ENCODE measurements at places on chromosomes 11 and 22. TPM values are rescaled to one million over a fixed set of nuclear protein-coding genes. Genes with fewer than 3 reads are reported as not detected.

The CRYAB gene
- total RNA-seq, result 67.1 TPM

The APOBEC3A gene
- not detected for total RNA-seq

The OR4D6 gene
- not detected for total RNA-seq

The POTEH gene
- total RNA-seq, result not detected

The SLC5A12 gene
- total RNA-seq, result not detected

The PHETA2 gene
- 17.7 TPM for total RNA-seq

DNA sequence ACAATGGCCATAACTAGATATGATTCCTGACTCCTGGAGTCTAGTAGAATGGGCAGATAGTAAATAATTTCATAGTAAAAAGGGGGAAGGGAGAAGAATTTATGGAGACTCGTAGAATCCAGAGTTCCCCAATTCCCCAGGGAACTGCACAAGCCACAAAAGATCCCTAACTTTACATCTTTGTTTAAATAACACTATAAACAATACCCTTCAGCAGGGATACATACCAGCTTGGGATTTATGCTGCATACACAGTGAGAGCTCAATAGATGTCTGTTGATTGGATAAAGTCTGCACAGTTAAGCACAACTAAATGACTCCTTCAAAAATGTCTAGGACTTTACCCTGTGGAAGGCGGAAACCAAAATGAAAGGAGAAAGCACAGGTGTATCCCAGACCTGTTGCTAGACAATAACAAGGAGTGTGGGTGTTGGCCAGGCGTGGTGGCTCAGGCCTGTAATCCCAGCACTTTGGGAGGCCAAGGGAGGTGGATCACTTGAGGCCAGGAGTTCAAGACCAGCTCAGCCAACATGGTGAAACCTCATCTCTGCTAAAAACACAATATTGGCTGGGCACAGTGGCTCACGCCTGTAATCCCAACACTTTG lies 6.8 kb downstream of the SLC35F2 start:
- H3K4me1 ChIP-seq, result no peaks in the 10 kb centered on the region
- H3K27me3 ChIP-seq, result no peaks in the 10 kb centered on the region
- no peak overlapping the region for H3K27ac ChIP-seq
- no peak overlapping the region for H3K4me3 ChIP-seq
- no peak for DNase-seq

GRCh38 chr22:30272781-30273601 lies 6.3 kb upstream of the OSM start:
- no peak for DNase-seq
- no peak overlapping the region for H3K27ac ChIP-seq
- no peaks in the 10 kb centered on the region for H3K27me3 ChIP-seq
- H3K4me3 ChIP-seq, result no peak overlapping the region
- no peaks in the 10 kb centered on the region for H3K4me1 ChIP-seq
- no peaks in the 10 kb centered on the region for H3K36me3 ChIP-seq

DNA sequence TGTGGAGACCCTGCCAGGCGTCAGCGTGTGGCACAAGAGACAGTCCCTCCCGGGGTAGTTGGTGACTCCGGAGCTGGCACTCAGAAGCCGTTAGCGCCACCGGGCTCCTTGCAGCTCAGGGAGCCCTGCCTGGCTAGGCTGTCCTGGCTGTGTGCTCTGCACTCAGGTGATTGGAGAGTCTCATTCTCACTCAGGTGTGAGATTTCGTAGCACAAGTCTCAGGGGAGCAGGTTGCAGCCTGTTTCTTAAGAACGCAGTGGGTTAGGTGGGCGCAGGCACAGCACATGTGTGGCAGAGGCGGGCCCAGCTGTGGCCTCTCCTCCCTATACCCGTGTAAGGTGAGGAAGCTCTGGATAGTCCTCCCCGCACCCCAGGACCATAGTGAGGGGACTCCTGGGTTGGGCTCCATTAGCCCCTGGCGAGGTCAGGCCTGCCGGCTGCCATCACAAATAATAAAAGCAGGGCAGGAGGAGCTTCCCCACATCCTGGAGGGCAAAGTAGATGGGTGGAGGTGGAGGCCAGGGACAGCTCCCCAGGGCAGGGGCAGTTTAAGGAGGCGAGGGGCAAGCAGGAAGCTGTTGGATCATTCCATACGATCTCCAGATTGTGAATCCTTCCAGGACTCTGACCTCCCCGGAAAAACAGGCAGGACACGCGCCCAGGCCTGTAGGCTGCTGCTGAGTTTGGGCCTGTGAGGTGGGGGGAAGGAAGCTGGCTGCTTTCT lies 39.4 kb downstream of the SBF1 start:
- peak; percentile 9 for DNase-seq
- H3K27ac ChIP-seq, result no peak overlapping the region
- no peaks in the 10 kb centered on the region for H3K27me3 ChIP-seq
- H3K4me3 ChIP-seq, result no peak overlapping the region
- no peaks in the 10 kb centered on the region for H3K4me1 ChIP-seq

DNA sequence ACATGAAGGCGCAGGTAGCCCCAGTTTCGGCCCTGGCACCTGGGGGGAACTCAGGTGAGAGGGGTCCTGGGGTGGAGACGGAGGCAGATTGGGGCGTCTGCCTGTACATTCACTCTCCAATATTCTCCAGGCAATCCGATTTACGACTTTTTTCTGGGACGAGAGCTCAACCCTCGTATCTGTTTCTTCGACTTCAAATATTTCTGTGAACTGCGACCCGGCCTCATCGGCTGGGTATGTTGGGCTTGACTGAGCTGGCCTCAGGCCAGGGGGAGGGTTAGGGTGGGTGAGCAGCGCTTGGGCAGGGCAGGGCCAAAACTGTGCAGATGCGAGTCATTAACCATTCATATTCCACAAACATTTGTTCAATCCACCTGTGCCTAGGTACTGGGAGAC lies 1.7 kb downstream of the TM7SF2 start:
- H3K4me3 ChIP-seq, result peak overlapping the region; percentile 57
- H3K27me3 ChIP-seq, result no peaks in the 10 kb centered on the region
- H3K27ac ChIP-seq, result no peak overlapping the region
- DNase-seq, result no peak
- H3K36me3 ChIP-seq, result no peaks in the 10 kb centered on the region

DNA sequence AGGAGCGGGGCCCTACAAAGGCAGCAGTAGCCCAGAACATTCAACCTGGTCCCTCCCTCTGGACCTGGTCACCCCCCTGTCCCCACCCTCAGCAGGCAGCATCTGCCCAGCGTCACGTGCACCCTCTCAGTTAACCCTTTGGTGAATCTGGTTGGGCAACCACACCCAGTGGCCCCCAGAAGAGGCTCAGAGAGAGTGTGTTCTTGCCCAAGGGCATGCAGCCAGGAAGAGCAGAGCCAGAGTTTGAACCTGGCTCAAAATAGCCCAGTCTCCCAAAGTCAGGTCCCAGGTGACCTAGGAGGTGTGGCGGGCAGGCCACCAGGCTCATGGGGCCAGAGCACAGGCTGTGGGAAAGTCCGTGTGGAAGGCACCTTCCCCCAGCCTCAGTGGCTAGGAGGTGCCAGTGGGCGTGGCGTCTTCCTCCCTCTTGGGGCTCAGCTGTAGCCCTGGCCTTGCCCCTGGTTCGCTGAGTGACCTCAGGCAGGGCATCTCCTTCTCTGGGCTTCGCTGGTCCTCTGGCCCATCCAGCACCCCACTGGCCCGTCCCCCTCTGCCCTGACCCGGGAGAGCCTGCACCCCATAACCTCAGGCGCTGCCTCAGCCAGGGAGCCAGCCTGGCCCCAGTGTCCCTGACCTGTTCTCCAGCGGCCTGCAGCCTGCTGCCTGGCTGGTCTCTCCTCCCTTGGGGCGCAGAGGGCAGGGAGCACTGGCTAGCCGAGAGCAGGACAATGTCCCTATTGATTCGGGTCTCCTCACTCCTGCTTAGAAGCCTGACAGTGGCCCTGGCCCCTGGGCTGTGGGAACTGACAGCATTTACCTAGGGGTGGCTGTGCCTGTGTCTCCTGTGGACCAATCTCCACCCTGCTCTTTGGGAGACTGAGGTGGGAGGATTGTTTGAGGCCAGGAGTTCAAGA lies 7.0 kb downstream of the ALDH3B1 start:
- peaks cover 4% of the 10 kb centered on the region for H3K4me1 ChIP-seq
- H3K27ac ChIP-seq, result no peak overlapping the region
- no peaks in the 10 kb centered on the region for H3K36me3 ChIP-seq
- no peak overlapping the region for H3K4me3 ChIP-seq
- H3K27me3 ChIP-seq, result no peaks in the 10 kb centered on the region
- no peak for DNase-seq

DNA sequence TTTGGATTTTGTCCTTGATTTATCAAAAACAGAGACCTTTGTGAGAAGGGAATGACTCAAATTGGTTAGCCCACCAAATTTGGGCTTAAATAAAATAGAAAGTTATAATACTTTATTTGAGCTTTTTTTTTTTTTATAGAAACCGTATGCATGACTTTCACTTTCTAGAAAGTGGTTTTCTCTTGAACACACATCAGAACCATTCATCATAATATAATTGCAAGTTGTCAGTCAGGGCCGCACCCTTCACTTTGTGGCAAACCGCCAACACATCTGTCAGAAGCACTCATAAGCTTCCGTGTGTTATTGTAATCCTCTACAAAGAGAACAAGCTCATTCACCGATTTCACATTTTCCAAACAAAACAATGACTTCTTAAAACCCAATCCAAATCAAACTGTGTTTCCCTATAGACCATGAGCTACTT lies 76.1 kb downstream of the SOX6 start:
- DNase-seq, result no peak
- H3K27ac ChIP-seq, result no peak overlapping the region
- no peak overlapping the region for H3K4me3 ChIP-seq

GRCh38 chr11:120079750-120080610 lies 57.9 kb downstream of the TRIM29 start:
- DNase-seq, result no peak
- H3K4me3 ChIP-seq, result no peak overlapping the region
- no peaks in the 10 kb centered on the region for H3K4me1 ChIP-seq

DNA sequence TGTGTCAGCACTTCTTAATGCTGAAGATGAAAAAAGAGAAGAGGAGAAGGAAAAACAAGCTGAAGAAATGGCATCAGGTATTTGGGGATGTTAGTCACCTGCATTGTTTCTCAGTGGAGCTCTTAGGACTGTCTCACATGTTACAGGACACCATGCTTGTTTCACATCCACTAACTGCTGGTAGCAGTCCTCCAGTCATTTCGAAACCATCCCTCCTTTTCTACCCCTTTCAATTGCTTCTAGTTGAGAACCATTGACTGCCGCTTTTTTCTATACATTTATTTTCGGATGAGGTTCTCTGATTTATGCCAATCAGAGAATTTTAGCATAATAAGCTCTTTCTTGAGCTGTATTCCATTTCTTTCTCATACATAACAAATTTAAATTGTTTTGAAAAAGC lies 21.5 kb downstream of the BIRC2 start:
- no peak overlapping the region for H3K27ac ChIP-seq
- no peaks in the 10 kb centered on the region for H3K27me3 ChIP-seq
- H3K4me1 ChIP-seq, result no peaks in the 10 kb centered on the region
- DNase-seq, result no peak

- no peak overlapping the region for H3K4me3 ChIP-seq
- no peak overlapping the region for H3K27ac ChIP-seq
- no peaks in the 10 kb centered on the region for H3K27me3 ChIP-seq
- H3K36me3 ChIP-seq, result no peaks in the 10 kb centered on the region
- no peaks in the 10 kb centered on the region for H3K4me1 ChIP-seq
These were observed 761.2 kb downstream of the DLG2 start for GRCh38 chr11:84865791-84866535.

GRCh38 chr11:105073456-105074165 lies 28.5 kb upstream of the CARD16 start:
- no peaks in the 10 kb centered on the region for H3K4me1 ChIP-seq
- no peak overlapping the region for H3K4me3 ChIP-seq
- H3K27ac ChIP-seq, result no peak overlapping the region
- DNase-seq, result no peak
- H3K27me3 ChIP-seq, result no peaks in the 10 kb centered on the region

DNA sequence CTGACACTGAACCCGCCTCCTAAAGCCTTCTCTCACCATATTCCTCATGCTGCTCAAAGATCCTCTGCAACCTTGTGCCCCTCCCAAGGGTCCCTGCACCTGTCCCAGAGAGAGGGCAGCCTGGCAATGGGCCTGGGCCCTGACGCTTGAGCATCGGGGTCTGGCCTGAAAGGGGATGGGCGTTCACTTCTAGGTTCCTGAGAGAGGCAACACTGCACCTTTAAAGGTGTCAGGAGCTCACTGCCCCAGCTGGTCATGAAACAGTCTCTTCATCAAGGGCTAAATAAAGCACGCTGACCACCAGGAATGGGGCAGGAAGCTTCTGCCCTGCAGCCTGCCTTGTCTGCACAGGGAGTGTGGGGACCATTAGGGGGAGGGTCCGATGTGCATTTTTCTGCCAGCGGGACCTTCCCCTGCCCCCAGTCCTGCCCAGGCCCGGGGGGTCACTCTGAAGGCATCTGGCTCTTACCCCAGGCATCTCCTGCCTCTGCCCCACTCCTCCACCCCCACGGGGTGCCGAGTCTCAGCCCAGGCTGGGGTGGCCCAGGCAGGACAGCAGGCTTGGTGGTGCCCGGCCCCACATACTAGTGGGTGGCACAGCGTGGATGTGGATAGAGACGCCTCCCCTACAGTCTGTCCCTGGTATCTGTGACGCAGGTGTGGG lies 3.5 kb downstream of the C11orf21 start:
- H3K27ac ChIP-seq, result no peak overlapping the region
- no peaks in the 10 kb centered on the region for H3K36me3 ChIP-seq
- H3K4me1 ChIP-seq, result no peaks in the 10 kb centered on the region
- no peaks in the 10 kb centered on the region for H3K27me3 ChIP-seq

GRCh38 chr22:49243965-49244364 lies 583.7 kb downstream of the BRD1 start:
- peak; percentile 5 for DNase-seq
- no peaks in the 10 kb centered on the region for H3K4me1 ChIP-seq
- H3K4me3 ChIP-seq, result no peak overlapping the region
- H3K27me3 ChIP-seq, result no peaks in the 10 kb centered on the region
- H3K27ac ChIP-seq, result no peak overlapping the region
- H3K36me3 ChIP-seq, result no peaks in the 10 kb centered on the region

DNA sequence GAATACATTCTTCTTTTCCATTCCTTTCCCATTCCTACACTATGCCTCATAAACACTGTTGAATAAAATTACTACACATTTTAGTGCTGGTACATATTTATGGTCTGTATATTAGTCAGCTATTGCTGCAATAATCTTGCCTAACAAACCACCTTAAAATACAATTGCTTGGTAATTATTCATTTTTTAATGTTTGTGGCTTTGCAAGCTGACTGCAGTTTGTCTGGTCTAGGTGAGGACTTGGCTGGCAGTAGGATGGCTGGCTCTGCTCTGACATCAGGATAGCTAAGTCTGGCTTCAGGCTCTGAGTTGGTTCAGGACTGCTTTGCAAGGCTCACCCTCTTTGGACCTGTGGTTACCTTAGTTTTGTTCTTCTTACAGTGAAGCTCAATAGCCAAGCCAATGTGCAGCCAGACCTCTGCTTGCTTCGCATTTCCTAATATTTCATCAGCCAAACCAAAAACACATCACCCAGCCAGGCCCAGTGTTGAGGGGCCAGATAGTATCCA lies 913.4 kb upstream of the RAG2 start:
- no peak overlapping the region for H3K4me3 ChIP-seq
- H3K27ac ChIP-seq, result no peak overlapping the region
- no peak for DNase-seq
- no peaks in the 10 kb centered on the region for H3K36me3 ChIP-seq
- no peaks in the 10 kb centered on the region for H3K27me3 ChIP-seq
- H3K4me1 ChIP-seq, result no peaks in the 10 kb centered on the region

Data from uterus (tissue), 4 donors.